ENCODE measurements at places on chromosomes 16 and 17. TPM values are rescaled to one million over a fixed set of nuclear protein-coding genes. Genes with fewer than 3 reads are reported as not detected.

Gene ZNF594
- 3.5 TPM for total RNA-seq

Gene GEMIN4
- 16.6 TPM for total RNA-seq

Gene DVL2
- total RNA-seq = 41.6 TPM

Gene AANAT
- not detected for total RNA-seq

Gene ABR
- total RNA-seq = 62.5 TPM

Gene TMEM235
- total RNA-seq = not detected

Gene TOP3A
- total RNA-seq = 38.6 TPM

Gene RAI1
- 38.1 TPM for total RNA-seq

DNA sequence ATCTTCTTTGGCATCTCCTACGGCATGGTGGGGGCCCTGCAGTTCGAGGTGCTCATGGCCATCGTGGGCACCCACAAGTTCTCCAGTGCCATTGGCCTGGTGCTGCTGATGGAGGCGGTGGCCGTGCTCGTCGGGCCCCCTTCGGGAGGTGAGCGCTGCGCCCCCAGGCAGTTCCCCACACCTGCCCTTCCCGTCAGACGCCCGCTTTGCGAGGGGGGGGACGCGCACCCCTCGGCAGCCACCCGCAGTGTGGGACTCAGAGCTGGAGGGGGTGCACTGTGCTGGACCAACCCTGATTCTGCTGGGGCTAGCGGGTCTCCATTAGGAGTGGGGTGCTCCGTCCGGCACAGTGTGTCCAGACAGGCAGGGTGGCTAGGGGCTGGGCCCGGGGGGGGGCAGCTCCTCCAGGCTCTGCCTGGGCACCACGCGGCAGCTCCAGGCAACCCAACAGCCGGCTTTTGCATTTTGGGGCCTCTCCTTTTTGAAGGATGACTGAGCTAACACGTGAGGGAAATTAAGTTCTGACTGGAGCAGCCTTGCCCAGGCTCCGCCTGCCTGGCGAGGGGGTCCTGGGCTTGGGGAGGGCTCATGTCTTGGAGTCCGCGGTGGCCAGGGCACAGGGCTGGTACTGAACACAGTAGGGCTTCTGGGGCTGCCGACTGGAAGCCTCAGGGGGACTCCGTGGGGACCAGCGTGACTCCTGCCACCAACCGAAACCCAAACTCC lies 9.1 kb downstream of the SLC16A3 start:
- DNase-seq = no peak

DNA sequence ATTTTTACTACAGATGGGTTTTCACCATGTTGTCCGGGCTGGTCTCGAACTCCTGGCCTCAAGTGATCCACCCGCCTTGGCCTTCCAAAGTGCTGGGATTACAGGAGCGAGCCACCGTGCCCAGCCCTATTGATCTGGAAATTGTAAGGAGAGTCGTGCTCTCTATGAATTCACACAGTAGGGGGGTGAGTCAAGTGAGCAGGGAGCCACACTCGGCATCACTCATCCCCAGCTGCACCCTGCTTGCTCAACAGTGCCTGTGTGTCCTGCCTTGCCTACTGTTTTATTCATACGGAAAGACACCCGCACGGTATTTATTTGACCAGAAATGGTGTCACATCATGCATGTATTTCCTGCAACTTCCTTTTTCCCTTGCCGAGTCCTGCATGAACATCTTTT lies 157.2 kb upstream of the FOXF1 start:
- no peak for DNase-seq

DNA sequence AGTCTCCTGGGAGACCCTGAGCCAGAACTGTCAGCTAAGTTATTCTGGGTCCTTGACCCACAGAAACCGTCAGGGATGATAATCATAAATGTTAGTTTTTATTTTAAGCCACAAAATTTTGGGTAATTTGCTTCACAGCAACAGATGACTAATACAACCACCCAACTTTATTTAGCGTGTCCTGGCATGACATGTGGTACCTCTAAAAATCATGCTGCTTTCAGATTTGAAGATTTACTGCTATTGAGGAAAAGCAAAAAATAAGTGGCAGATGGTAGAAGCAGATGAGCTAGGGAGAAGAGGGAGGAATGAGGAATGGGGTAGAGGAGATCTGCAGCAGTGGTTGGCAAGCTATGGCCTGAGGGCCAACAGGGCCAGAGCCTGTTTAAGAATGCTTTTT lies 90.4 kb downstream of the TMEM100 start:
- DNase-seq = no peak

- no peak for DNase-seq
These were observed 29.6 kb downstream of the HS3ST3B1 start for GRCh38 chr17:14330492-14330962.

GRCh38 chr16:68707340-68708152 lies 29.5 kb upstream of the CDH1 start:
- DNase-seq = no peak

DNA sequence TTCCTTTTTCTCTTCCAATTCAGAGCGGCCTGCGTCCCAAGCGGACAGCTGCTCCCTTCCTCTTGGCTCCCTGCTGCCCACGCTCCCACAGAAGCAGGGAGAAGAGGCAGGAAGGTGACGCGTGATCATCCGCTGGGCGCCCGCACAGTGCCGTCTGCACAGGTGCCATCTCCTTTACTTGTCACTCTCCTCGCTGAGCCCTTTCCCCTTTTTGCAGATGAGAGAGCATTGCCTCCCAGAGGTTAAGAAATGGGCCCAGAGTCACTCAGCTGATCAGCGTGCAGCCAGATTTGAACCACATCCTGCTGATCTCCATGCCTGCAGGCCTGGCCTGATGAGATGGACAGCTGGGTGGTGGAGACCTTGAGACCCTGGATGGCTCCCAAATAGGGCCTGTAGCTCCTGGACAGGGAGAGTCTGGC lies 299.8 kb downstream of the SEC14L1 start:
- no peak for DNase-seq

DNA sequence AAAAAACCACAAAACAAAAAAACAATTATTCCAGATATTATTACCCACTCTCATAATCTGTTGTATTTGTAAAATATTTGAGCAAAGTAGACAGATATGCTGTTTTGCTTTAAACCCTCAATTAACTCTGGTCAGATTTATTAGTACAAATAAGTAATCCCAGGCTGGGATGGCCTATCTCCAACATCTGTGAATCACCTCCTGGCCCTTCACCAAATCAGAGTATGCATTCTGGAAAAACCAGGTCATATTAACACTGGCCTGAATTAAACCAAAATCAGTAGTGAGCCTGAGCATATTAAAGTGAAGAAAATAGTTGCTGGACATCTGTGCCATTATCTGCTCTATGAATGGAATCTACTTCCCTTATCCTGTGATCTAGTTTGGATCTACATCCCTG lies 41.0 kb downstream of the STAT3 start:
- no peak for DNase-seq

- DNase-seq = no peak
These were observed 28.1 kb upstream of the NXPH3 start for GRCh38 chr17:49547566-49547965.

DNA sequence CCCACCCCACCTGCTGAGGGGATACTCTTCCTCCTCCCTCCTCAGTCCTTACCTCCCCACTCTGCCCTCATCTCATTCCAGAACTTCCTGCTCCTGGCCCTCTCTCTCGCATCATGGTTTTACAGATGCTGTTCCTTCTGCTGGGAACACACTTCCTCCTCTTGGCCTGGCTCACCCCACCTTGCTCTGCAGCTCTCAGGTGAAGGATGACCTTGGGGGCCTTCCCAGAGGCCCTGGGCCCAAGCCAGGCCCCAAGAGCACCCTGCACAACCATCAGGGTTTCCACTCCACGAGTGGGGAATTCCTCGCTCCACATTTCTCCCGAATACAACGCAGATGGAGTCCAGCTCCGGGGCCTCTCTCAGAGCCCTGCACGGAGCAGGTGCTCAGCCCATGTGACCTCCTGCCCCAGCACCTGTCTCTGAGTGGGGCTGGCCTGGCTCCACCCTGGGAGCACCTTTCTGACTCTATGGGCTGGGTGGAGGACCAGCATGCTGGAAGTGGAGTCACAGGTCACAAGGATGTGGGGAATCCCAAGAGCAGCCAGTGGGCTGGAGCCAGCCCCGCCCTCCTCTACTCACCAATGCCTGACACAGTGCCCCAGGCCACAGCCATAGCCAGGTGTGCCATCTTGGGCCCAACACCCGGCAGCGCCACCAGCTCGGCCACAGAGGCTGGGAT lies 4.5 kb downstream of the NTHL1 start:
- DNase-seq = no peak

- no peak for DNase-seq
These were observed 920 bp upstream of the ZCCHC14 start for GRCh38 chr16:87493608-87494280.

DNA sequence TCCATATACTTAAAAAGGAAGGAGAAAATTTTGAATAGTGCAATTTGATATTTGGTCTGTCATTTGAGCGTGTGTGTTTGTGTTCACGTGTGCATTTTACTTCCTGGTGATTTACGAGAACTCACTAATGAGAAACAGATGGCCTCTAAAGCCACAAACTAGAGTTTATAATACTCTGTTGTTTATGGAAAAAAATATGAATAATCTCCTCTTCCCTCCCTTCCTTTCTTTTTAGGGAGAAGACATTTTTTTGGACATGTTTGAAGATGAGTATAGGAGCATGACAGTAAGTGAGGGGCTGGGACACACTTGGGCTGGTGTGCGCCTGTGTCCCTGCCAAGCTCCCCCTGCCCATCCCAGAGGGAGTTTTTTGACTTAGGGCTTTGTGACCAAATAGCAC lies 102.7 kb downstream of the CLEC16A start:
- no peak for DNase-seq

- DNase-seq = no peak
These were observed 8.4 kb downstream of the MAF start for GRCh38 chr16:79592186-79592585.

- no peak for DNase-seq
These were observed 32.9 kb downstream of the PCTP start for GRCh38 chr17:55783684-55784245.

GRCh38 chr16:9885467-9885866 lies 296.8 kb downstream of the GRIN2A start:
- DNase-seq = no peak

DNA sequence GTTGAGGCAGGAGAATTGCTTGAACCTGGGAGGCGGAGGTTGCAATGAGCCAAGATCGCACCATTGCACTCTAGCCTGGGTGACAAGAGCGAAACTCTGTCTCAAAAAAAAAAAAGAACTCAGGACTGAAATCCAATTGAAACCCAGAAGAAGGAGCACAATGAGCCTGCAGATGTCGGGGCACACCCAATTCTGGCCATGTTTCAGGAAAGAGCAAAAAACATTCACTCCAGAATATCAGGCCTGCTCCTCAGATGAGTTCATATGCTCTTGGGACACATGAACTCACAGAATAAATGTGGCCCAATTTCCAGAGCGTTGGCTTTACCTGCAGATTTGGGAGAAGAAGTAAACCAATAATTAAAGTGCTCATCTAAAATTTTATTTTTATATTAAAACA lies 3.0 kb upstream of the CMTM2 start:
- DNase-seq = no peak

GRCh38 chr17:73360961-73361761 lies 49.4 kb upstream of the CDC42EP4 start:
- no peak for DNase-seq

DNA sequence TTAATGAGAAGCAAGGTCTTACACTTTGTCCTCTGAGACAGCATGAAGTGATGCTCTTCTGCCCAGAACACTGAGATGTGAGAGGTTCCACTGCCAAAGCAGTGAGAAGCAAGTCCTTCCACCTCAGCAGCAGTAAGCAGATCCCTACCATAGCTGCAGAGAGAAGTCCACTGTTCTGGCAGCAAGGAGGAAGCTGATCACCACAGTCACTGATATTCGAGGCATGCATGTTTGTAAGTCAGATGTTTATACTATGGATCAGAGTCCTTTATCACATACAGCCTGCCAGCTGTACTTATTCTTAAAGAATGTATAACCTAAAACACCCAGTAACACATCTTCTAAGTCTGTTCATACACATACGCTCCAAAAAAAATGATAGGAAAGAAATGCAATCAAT lies 18.2 kb upstream of the METTL2A start:
- no peak for DNase-seq

GRCh38 chr17:57277923-57278604 lies 21.7 kb downstream of the MSI2 start:
- no peak for DNase-seq

DNA sequence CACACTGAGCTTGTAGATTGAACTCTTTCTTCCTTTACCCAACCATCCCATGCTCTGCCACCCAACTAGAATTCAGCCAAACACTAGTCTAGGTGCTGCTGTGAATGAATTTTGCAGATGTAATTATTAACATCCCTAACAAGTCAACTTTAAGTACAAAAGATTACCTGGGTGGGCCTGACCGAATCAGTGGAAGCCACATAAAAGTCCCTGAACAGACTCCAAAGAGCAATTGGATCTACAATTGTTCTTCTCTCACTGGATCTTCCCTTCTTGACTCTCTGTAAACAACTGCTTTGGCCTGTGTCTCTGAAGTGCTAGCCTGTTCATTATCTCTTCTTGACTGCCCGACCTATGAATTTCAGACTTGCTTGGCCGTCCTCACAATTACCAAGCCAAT lies 67.9 kb downstream of the PMP22 start:
- no peak for DNase-seq

DNA sequence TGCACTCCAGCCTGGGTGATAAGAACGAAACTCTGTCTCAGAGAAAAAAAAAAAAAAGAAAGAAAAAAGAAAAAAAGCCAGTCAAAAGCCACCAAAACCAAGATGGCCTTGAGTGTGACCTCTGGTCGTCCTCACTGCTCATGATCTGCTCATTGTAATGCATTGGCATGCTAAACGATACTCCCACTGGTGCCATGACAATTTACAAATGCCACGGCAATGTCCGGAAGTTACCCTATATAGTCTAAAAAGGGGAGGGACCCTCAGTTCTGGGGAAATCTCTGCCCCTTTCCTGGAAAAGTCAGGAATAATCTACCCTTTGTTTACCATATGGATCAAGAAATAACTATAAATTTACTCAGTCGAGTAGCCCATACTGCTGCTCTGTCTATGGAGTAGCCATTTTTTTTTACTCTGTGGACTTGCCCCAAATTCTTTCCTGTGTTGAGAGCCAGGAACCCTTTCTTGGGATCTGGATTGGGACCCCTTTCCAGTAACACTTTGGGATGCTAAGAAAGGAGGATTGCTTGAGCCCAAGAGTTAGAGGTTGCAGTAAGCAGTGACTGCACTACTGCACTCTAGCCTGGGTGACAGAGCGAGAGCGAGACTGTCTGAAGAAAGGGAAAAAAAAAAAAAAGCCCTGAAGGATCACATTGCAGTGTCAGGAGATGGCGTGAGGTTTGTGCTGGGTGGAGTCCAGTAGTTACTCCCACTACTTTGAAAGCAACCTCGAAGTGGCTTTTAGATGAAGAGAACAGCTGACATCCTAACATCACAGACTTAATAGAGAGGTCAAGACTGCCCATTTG lies 3.7 kb upstream of the TMEM231 start:
- DNase-seq = no peak

DNA sequence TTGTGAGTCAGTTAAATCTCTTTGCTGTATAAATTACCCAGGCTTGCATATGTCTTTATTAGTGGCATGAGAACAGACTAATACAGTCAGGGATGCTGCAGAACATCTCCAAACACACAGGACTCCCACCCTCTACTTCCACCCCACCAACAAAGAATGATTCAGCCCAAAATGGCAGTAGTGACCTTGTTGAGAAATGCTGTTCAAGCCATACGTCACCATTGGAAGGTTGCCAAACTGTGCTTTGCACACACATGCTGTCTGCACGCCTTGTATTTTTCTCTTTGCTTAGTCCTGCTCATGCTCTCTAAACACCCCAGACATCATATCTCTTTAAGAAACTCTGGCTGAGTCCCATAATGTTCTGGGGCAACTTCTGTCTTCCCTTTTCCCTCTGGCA lies 589.6 kb downstream of the WWOX start:
- DNase-seq = no peak

- DNase-seq = no peak
These were observed 11.8 kb downstream of the RFFL start for GRCh38 chr17:35051579-35052240.

GRCh38 chr17:9231449-9232154 lies 210.3 kb downstream of the NTN1 start:
- DNase-seq = no peak
